ENCODE measurements at places on chromosomes 2 and 18. TPM values are rescaled to one million over a fixed set of nuclear protein-coding genes. Genes with fewer than 3 reads are reported as not detected.
A peak's percentile ranks its signal among the peaks of the same experiment; 100 is the strongest.

DNA sequence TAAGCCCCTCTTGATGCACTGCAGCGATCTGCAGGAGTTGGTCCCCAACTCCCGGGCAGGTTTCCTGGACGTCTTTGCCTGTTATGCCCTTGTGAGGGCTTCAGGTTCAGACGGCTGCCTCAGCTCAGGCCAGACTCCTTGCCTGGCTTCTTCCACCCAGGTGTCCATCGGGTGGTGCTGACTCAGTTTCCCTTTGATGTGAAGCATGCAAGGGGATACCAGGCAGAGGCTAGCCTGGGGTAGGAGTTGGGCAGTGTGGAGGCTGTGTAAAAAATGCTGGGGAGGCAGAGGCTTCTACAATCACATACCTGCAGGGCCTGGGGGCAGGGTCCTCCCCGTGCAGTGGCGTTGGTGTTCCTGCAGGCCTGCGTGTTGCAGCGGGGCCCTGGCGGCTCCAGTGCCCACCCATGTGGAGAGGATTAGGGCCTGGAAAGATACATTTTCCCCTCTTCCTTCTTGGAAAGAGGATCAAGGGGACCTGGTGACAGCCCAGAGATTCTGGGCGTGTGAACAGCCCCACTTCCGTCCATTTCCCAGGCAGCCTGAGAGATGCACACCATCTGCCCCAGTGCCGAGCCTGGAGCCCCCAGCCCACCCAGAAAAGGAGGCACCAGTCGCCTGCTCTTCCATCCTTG, 338.3 kb downstream of the DYSF start:
- DNase-seq = no peak

GRCh38 chr18:3998698-3999333, 456.3 kb downstream of the DLGAP1 start:
- no peak for DNase-seq

DNA sequence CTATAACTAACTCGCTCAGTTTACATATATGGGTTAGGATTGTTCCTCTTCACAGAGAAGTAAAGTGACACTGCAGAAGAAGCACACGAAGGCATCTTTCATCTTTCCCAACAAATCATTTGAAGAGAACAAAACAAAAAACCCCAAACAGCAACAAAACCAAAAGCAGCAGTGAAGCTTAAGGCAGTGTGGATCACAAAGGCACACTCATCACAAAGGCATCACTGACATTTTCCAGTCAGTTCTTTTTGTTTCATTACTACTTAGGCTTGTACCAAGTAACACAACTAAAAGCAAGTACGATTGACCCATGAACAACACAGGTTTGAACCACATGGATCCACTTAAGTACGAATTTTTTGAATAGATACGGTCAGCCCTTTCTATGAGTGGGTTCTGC, 75.7 kb downstream of the RNF152 start:
- DNase-seq = no peak

DNA sequence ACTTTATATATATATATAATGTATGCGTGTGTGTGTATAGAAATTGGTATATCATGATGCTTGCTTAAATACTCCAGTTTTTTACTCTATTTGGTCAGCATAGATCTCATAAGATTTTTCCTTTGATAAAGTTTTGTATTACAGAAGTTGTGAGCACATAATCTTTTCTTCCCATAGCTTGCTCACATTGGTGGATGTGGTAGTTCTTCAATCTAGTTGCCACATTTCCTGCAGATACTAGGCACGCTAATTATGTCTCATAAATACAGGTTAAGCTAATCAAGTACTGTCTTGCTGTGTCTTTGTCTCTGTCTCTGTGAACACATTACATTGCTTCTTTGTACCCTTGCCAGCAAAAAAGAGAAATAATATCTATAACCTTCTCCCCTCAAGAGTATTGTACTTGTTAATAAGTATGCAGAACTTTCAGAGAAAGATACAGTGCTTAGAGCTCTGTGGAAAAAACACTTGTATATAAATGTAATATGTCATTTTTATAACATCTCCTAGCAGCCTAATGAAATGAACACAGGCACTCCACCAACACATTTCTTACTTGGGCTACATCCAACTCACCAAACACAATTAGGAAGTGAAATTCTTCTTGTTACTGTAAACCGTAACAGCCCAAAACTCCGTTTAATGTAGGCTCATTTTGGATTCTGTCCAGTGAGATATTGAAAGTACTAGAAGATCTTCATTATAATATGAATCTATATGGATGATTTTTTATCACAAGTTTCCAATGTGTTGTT, 306.7 kb upstream of the SLC8A1 start:
- peak; percentile 1 for DNase-seq

DNA sequence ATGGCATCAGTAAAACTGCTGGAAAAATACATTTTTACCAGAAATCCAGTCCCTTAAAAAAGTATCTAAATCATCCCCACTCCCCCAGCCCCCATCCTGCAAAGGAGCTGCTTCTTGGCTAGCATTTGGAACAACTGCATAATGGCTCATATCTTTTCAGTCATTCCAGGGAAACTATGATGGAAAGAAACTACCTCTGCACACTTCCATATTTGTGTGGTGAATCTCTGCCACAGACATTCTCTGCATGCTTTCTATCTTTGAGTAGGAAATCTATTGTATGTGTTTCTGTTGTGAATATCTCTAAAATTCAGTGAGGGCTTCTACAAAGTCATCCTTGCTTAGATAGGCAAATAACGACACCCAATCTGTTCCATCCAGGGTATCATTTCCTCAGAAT, 632.3 kb downstream of the LRP1B start:
- no peak for DNase-seq

DNA sequence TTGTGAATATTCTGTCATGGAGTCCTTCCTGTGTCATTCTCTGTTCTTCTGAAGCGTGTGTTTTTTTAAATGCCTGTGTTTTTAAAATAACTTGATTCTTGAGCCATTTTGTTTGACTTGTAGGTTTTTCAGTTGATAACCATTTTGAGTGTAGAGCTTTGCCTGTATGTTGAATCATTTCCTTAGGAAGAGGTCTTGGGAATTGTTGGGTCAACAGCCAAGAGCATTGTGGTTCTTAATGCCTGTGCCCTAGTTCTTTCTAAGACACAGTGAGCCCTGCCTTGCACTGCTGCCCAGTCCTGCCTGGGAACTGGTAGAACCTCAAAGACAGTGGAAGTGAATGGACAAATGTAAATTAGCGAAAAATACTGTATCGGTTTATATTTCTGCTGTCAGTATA, 25.9 kb downstream of the RAB12 start:
- DNase-seq = no peak

RTP5 gene
- not detected for polyA plus RNA-seq

EMILIN1 gene
- polyA plus RNA-seq = 66.7 TPM

UGGT1 gene
- 29.7 TPM for polyA plus RNA-seq
